Right renal pelvis (tissue), 4 donors: ENCODE measurements at places on chromosomes 6 and 20. TPM values are rescaled to one million over a fixed set of nuclear protein-coding genes. Genes with fewer than 3 reads are reported as not detected.

The CCDC28A gene
- 31.2 TPM for polyA plus RNA-seq

- DNase-seq: no peak
These were observed 85.3 kb downstream of the PTPN1 start for GRCh38 chr20:50595433-50595895.

GRCh38 chr6:87736809-87737540 is 34.9 kb upstream of the AKIRIN2 start:
- no peak for DNase-seq

DNA sequence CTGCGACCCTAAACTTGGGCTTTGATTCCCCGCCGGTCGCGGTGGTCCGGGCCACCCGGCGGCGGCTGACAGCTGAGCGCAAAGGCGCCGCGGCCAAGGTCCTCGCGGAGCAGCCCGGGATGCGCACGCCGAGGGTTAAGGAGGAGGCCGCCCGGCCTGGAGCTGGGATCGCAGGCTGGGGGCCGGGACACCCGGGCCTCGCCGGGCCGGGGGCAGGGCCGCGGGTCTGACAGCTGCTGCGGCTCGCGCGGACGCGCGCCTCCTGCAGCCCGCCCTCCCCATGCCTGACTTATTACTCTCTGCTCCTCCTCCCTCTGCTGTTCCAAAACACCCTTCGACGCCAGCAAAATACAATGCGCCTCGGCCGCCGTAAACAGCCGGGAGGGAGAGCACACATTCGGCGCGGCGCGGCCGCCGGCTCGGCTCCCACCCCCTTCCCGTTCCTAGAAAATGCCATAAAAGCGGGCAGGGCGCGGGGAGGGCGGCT is 746 bp downstream of the BACH2 start:
- DNase-seq: no peak

GRCh38 chr6:142956726-142957125 is 11.8 kb upstream of the HIVEP2 start:
- DNase-seq: no peak
